ENCODE measurements at places on chromosomes 7 and 10. TPM values are rescaled to one million over a fixed set of nuclear protein-coding genes. Genes with fewer than 3 reads are reported as not detected.

DNA sequence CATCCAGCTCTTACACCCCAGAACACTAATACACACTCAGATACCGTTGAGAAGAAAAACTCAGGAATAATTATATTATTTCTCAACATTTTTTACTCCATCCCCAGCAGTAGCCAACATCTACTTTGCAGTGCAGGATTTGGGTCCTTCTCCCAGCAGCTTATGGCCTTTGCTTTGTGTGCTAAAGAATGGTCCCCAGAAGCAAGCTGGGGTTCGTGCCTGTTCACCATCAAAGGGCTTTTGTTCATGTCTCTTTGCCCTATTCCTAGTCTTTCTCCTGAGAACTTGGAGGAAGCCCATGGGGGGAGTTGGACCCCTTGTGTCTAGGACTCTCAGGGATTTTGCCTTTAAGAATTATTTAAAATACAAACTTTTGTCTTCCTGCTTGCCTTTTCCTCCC, 100.4 kb downstream of the ZNF277 start:
- no peak overlapping the region for H3K4me3 ChIP-seq
- H3K27ac ChIP-seq: no peak overlapping the region
- no peak for DNase-seq
- no peaks in the 10 kb centered on the region for H3K27me3 ChIP-seq
- H3K36me3 ChIP-seq: no peaks in the 10 kb centered on the region

DNA sequence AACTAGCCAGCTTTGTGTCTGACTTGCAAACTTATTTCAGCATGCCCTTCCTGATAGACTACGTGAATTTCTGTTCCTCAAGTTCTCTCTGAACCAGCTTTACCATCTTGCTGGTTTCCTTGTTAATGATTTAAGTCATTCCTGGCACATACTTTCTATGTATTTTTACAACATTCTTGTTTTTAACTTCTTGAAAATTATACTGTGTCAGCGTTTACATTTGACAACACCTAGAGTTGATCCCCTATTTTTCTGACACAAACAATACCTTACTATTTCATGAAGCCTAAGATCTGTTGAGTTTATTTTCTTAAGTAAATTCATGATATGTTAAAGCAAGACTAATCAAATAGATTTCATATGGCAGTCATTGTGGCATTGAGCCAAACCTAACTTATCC, 686.3 kb downstream of the XPNPEP1 start:
- H3K27ac ChIP-seq: no peak overlapping the region
- no peaks in the 10 kb centered on the region for H3K36me3 ChIP-seq
- no peaks in the 10 kb centered on the region for H3K4me1 ChIP-seq

- no peaks in the 10 kb centered on the region for H3K27me3 ChIP-seq
Measured at GRCh38 chr7:90708841-90709317, 112.8 kb downstream of the CDK14 start.

The CLDN3 gene
- not detected for total RNA-seq

The HIP1 gene
- 6.6 TPM for total RNA-seq

The FGL2 gene
- total RNA-seq: 1.7 TPM

The NPVF gene
- total RNA-seq: not detected

DNA sequence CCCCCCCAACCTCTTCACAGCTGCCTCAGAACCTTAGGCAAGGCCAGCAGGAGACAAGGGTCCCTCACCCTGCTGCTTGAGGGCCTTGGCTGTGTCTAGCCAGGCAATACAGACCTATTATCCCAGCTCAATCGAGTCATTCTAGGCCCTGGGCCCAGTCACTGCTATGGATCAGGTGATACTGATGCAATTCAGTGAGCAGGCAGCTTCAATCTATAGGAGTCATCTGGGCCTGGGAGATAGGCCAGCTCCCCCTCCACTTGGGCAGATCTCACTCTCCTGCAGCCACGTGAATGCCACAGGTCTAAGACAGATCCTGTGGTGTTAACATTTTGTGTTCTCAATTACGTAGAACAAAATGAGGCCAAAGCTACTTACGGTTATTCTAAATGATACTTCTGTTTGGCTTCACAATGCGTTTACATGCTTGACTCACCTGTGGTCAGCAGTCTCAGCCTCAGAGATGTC, 68.0 kb upstream of the LRRC4 start:
- no peak overlapping the region for H3K27ac ChIP-seq
- no peaks in the 10 kb centered on the region for H3K27me3 ChIP-seq
- H3K4me1 ChIP-seq: no peaks in the 10 kb centered on the region
- H3K4me3 ChIP-seq: no peak overlapping the region
- H3K36me3 ChIP-seq: peaks cover 3% of the 10 kb centered on the region
- no peak for DNase-seq

- H3K36me3 ChIP-seq: no peaks in the 10 kb centered on the region
- no peak for DNase-seq
- H3K4me3 ChIP-seq: no peak overlapping the region
- peaks cover 10% of the 10 kb centered on the region for H3K4me1 ChIP-seq
Measured at GRCh38 chr7:41889040-41889439, 186.2 kb upstream of the INHBA start.

GRCh38 chr7:98240961-98241673, 10.9 kb downstream of the TECPR1 start:
- no peaks in the 10 kb centered on the region for H3K27me3 ChIP-seq
- H3K27ac ChIP-seq: no peak overlapping the region
- H3K4me3 ChIP-seq: no peak overlapping the region

The MMD2 gene
- not detected for total RNA-seq

The GPER1 gene
- total RNA-seq: 7.7 TPM

DNA sequence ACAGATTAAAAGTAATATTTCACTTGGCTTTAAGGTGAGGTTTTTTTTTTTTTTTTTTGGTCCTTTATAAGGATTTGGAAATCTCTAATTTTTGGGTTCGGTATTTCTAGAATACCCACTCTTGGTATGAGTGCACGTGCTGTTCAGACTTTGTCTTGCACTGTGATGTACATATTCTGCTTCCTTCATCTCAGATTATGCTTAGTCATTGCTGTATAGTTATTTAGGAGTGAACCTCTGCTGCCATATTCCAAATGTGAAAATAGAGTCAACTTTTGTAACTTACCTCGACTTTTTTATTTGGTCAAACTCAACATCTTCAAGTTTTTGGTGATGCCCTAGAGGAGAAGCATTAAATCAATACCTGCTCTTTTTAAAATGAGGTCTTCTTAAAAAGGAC, 40.1 kb upstream of the HBP1 start:
- no peak for DNase-seq
- H3K36me3 ChIP-seq: no peaks in the 10 kb centered on the region
- no peak overlapping the region for H3K27ac ChIP-seq
- H3K27me3 ChIP-seq: no peaks in the 10 kb centered on the region
